ENCODE measurements at places on chromosomes 12 and 14. TPM values are rescaled to one million over a fixed set of nuclear protein-coding genes. Genes with fewer than 3 reads are reported as not detected.
A peak's percentile ranks its signal among the peaks of the same experiment; 100 is the strongest.

GRCh38 chr12:94545935-94546771, 86.5 kb upstream of the CEP83 start:
- no peaks in the 10 kb centered on the region for H3K4me1 ChIP-seq
- peaks cover 2% of the 10 kb centered on the region for H3K27me3 ChIP-seq
- no peak overlapping the region for H3K27ac ChIP-seq
- H3K4me3 ChIP-seq, result no peak overlapping the region

DNA sequence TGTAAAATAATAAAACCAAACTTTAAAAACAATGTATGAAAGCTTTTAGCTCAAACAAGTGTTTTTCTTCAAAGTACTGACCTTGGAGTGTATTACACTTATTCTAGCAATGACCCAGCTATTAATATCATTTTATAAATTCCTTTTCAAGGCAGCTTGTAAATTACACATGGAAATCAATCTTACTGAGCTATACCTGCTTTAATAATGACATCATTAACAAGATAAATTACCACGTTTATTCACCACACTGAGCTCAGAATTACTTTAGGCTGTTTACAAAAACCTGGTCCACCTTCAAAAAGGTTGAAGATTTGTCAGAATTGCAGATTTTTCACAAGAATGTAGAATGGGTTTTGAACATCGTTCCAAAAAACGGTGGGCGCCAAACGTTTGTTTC, 91.7 kb upstream of the RFLNA start:
- H3K27ac ChIP-seq, result no peak overlapping the region
- peaks cover 5% of the 10 kb centered on the region for H3K27me3 ChIP-seq
- no peak for DNase-seq
- no peaks in the 10 kb centered on the region for H3K4me1 ChIP-seq
- H3K36me3 ChIP-seq, result no peaks in the 10 kb centered on the region

GRCh38 chr12:107478881-107479280, 206.7 kb upstream of the PWP1 start:
- no peaks in the 10 kb centered on the region for H3K27me3 ChIP-seq
- H3K27ac ChIP-seq, result no peak overlapping the region
- peaks cover 11% of the 10 kb centered on the region for H3K4me1 ChIP-seq

GRCh38 chr12:123436017-123436964, at the start of gene RILPL2:
TSS of gene RILPL2 (minus strand) at chr12:123436684. CDS start at chr12:123436420, 264 bp downstream.
- peaks cover 36% of the 10 kb centered on the region for H3K36me3 ChIP-seq

GRCh38 chr12:67040861-67041137, 228.4 kb upstream of the CAND1 start:
- H3K36me3 ChIP-seq, result no peaks in the 10 kb centered on the region
- no peaks in the 10 kb centered on the region for H3K4me1 ChIP-seq
- H3K27ac ChIP-seq, result no peak overlapping the region
- no peak for DNase-seq
- H3K27me3 ChIP-seq, result peaks cover 7% of the 10 kb centered on the region
- no peak overlapping the region for H3K4me3 ChIP-seq

DNA sequence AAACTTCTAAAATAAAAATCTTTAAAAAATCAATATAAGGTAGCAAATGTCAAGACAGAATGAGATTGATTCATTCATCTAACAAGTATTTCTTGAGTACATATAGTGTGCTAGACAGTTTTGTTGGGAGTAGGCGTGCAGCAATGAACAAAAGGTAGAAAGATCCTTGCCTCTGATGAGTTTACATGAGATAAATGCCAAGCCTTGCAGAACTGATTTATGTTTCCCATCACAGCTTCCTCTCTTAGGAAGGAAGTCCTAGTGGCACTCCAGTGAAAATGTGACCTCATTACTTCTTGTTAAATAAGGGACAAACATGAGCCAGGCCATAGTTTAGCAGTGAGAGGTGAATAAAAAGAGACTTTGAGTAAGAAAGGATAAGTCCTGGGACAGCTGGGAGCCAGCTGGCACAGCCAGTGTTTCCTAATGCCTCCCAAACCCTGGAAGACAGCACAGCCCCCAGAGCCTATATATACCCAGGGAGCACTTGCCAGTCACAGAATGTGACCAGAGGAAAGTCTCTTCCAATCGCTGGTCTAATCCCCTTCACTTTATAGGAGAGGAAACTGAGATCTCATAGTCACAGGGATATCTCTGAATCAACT, 4.7 kb upstream of the COCH start:
- H3K27ac ChIP-seq, result no peak overlapping the region
- peaks cover 50% of the 10 kb centered on the region for H3K27me3 ChIP-seq
- peaks cover 3% of the 10 kb centered on the region for H3K4me1 ChIP-seq
- H3K36me3 ChIP-seq, result no peaks in the 10 kb centered on the region
- no peak overlapping the region for H3K4me3 ChIP-seq

DNA sequence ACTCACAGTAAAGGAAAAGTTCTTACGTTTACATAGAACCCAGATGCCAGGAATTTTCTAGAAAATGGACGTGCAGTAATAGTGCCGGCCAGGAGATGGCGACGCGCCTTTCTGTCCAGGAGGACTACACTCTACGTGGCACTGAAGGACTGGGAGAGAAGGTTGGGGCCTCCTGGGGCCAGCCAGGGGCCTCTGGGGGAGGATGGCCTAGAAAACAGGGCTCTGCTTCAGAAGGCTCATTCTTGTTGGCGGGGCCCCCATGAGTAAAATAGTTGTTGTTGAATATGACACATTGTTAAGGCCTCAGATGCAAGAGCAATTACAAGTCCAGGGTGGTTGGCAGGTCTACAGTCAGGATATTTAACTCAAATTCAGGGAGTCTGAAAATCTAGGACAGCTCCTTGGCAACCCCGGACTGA, 120.1 kb upstream of the MAX start:
- H3K27me3 ChIP-seq, result no peaks in the 10 kb centered on the region
- no peak overlapping the region for H3K4me3 ChIP-seq
- peak overlapping the region; percentile 24 for H3K27ac ChIP-seq
- H3K36me3 ChIP-seq, result peaks cover 6% of the 10 kb centered on the region
- H3K4me1 ChIP-seq, result peaks cover 34% of the 10 kb centered on the region

GRCh38 chr14:58428118-58428683, 682 bp downstream of the KIAA0586 start:
- H3K27ac ChIP-seq, result peak overlapping the region; percentile 99
- H3K4me1 ChIP-seq, result peaks cover 37% of the 10 kb centered on the region
- H3K4me3 ChIP-seq, result peak overlapping the region; percentile 94
- H3K36me3 ChIP-seq, result peaks cover 30% of the 10 kb centered on the region
- no peaks in the 10 kb centered on the region for H3K27me3 ChIP-seq

DNA sequence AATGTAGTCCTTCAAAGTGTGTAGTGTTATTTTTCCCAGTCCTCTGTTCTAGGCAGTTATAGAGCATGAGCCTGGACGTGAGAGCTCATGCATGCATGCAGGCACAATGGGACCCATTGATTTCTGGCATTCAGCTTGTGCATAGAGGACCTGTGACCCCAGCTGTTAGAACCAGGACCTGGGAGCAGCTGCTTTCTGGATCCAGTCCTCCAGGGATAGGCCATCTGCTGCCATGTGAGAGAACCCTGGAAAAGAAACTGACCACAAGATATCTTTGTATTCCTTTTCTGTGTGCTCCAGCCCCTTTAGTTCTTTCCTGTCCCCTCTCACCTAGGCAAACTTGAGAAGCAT, 76.9 kb downstream of the SUSD6 start:
- no peaks in the 10 kb centered on the region for H3K27me3 ChIP-seq
- H3K4me3 ChIP-seq, result peak overlapping the region; percentile 5
- no peak for DNase-seq
- peak overlapping the region; percentile 62 for H3K27ac ChIP-seq
- H3K4me1 ChIP-seq, result peaks cover 61% of the 10 kb centered on the region
- H3K36me3 ChIP-seq, result peaks cover 20% of the 10 kb centered on the region

- no peak overlapping the region for H3K27ac ChIP-seq
- no peak overlapping the region for H3K4me3 ChIP-seq
- no peaks in the 10 kb centered on the region for H3K36me3 ChIP-seq
- no peak for DNase-seq
Measured at GRCh38 chr12:69908203-69908602, 83.2 kb downstream of the MYRFL start.

- H3K27ac ChIP-seq, result no peak overlapping the region
- H3K36me3 ChIP-seq, result no peaks in the 10 kb centered on the region
- H3K4me1 ChIP-seq, result no peaks in the 10 kb centered on the region
- no peak for DNase-seq
Measured at GRCh38 chr14:28382444-28383190, 384.0 kb upstream of the FOXG1 start.

GRCh38 chr14:87940382-87940781, 52.6 kb downstream of the GALC start:
- no peak overlapping the region for H3K27ac ChIP-seq
- DNase-seq, result no peak
- H3K27me3 ChIP-seq, result no peaks in the 10 kb centered on the region
- H3K4me1 ChIP-seq, result no peaks in the 10 kb centered on the region
- peaks cover 19% of the 10 kb centered on the region for H3K36me3 ChIP-seq
- no peak overlapping the region for H3K4me3 ChIP-seq

DNA sequence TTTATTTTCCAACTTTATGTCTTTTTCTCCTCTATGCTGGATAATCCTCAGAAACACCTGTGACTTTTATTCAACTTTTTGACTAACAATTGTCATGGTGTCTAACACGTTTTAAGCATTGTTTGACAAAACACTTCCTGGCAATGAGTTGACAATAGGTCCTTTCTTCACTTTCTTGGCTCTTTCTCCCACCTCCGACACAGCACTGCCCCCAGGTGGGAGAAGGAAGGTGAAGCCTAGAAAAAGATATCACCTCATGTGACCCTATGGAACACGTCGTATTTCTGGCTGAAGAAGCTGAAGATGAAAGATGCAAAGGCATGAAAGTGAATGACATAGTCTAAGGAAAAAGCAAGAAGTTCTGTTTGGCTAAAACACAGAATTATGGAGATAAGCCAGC, 430.0 kb downstream of the ETNK1 start:
- no peaks in the 10 kb centered on the region for H3K36me3 ChIP-seq
- H3K27ac ChIP-seq, result no peak overlapping the region
- no peak for DNase-seq
- no peaks in the 10 kb centered on the region for H3K27me3 ChIP-seq
- H3K4me3 ChIP-seq, result no peak overlapping the region
- H3K4me1 ChIP-seq, result no peaks in the 10 kb centered on the region

DNA sequence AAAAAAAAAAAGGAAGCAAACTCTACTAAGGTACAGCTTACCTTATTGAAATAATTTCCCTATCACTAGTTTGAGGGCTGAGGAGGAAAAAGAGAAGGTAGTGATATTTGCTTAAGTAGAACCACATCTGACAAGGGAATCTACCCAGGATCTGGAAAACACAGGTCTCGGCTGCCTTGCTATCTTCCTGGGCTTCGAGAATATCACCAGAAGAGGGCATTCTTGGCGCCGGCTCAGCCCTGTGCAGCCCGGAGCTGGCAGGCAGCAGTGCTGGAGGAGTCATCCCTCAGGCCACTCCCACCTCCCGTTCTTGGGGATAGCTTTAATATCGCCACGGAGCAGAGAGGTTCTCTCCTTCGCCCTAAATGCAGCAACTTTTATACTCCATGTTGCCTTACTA, 1181.2 kb downstream of the VRK1 start:
- peak; percentile 68 for DNase-seq
- H3K4me1 ChIP-seq, result peaks cover 51% of the 10 kb centered on the region
- H3K27me3 ChIP-seq, result no peaks in the 10 kb centered on the region

DNA sequence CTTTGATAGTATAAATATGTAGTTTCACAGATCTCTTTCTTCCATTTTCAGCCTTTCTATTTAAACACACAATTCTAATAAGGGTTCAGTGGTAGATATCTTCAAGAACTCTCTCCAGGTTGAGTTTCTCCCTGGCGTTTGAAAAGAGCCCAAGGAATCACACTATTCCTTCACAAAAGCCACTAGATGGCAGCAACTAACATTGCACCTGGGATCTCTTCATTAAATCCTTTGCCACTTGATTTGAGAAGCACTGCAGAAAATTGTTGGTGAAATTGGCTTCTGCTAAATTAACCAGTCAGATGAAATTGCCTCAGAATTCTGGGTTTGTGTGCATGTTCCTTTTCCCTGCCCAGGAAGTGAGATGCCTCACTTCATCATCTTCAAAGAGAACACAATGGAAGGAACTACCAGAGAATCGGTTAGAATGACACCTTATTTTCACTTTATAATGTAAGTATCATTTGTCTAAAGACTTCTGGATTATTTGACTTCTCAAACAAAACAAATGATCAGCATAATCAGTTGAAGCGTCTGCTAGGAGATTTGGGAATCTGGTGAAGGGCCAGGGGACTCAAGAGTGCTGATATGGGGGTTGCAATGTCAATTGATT, 6.8 kb downstream of the CCDC198 start:
- H3K4me1 ChIP-seq, result no peaks in the 10 kb centered on the region
- H3K36me3 ChIP-seq, result no peaks in the 10 kb centered on the region
- DNase-seq, result no peak

DNA sequence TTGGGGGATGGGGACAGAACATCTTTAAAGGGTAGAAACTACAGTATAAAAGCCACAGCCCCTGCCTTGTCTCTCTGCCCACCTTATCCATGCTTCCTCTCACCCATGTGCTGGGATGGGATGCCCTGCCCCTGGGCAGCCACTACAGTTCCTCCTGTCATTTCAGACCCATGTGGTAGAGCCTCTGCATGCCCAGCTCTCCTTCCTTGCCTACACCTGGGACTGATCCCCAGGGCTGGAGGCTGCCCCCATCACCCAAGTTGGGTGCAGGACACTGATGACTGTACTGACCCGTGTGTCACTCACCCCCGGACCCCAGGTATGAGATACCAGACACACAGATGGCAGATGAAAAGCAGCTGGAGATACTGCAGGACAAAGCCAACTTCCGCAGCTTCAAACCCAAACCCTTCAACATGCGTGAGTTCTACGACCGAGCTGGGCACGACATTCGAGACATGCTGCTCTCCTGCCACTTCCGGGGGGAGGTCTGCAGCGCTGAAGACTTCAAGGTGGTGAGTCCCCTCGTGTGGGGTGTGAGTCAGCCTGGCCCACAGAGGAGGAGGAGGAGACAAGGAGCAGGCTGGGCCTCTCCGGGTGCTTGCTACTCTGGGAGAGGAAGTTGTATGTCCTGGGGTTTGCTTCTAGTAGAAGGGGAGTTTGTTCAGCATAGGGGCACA, 2.2 kb downstream of the ASIC1 start:
- H3K4me1 ChIP-seq, result peaks cover 36% of the 10 kb centered on the region
- H3K4me3 ChIP-seq, result peak overlapping the region; percentile 45
- peak overlapping the region; percentile 40 for H3K27ac ChIP-seq
- peaks cover 15% of the 10 kb centered on the region for H3K27me3 ChIP-seq

DNA sequence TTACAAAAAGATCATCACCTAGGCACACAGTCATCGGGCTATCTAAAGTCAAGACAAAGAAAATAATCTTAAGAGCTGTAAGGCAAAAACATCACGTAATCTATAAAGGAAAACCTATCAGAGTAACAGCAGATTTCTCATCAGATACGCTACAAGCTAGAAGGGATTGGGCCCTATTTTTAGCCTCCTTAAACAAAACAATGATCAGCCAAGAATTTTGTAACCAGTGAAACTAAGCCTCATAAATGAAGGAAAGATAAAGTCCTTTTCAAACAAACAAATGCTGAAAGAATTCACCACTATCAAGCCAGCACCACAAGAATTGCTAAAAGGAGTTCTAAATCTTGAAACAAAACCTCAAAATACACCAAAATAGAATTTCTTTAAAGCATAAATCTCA, 191.6 kb upstream of the BMP4 start:
- no peak overlapping the region for H3K27ac ChIP-seq
- H3K36me3 ChIP-seq, result no peaks in the 10 kb centered on the region
- no peak overlapping the region for H3K4me3 ChIP-seq
- DNase-seq, result no peak
- H3K27me3 ChIP-seq, result no peaks in the 10 kb centered on the region
- no peaks in the 10 kb centered on the region for H3K4me1 ChIP-seq

GRCh38 chr14:104739546-104740516, 13.1 kb upstream of the SIVA1 start:
- H3K27me3 ChIP-seq, result no peaks in the 10 kb centered on the region
- no peak overlapping the region for H3K27ac ChIP-seq

KRT6B gene
- total RNA-seq, result not detected

DPF3 gene
- 0.66 TPM for total RNA-seq

P2RX2 gene
- not detected for total RNA-seq

NRDE2 gene
- total RNA-seq, result 23.2 TPM

MBD6 gene
- total RNA-seq, result 62.4 TPM

RILPL1 gene
- 6.0 TPM for total RNA-seq

RFX4 gene
- not detected for total RNA-seq

KLRC3 gene
- not detected for total RNA-seq

Measured in activated T-helper 2 cell treated with anti-CD3 and anti-CD28 coated beads, Interferon-gamma antibody, Interleukin-2, Interleukin-4, amounts not matched to agents 10 μg/mL and 5 μg/mL and 100 μg/mL, durations not matched to agents 14 hours and 24 hours and 36 hours (primary cell).